ENCODE measurements at places on chromosomes 6 and 20.

DNA sequence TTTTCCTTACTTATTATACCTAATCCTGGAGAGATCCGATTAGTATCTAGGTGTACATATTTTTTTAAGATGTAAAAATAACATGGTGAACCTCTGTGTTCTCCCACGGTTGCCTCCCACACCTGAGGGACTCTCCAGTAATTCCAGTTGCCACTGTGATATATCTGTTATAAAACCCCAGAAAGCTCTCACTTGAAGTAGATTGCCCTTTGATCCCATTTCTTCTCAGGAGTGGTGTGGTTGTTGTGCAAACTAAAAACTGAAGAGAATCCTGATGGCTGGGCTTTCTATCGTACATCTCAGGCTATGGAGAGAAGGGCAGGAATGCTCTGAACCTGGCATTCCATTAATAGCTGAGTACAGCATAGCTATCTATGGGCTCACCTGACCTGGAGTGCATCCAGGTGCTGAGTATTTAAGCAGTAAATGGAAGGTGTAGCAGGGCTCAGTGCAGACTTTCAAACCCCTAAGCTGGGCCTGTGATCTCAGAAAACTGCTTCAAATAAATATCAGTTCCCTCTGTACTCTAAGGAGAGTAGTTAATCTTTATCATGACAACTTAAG lies 41.0 kb downstream of the VGLL2 start:
- no peak for DNase-seq

- no peak for DNase-seq
Measured at GRCh38 chr6:134844120-134844519, 105.8 kb downstream of the ALDH8A1 start.

DNA sequence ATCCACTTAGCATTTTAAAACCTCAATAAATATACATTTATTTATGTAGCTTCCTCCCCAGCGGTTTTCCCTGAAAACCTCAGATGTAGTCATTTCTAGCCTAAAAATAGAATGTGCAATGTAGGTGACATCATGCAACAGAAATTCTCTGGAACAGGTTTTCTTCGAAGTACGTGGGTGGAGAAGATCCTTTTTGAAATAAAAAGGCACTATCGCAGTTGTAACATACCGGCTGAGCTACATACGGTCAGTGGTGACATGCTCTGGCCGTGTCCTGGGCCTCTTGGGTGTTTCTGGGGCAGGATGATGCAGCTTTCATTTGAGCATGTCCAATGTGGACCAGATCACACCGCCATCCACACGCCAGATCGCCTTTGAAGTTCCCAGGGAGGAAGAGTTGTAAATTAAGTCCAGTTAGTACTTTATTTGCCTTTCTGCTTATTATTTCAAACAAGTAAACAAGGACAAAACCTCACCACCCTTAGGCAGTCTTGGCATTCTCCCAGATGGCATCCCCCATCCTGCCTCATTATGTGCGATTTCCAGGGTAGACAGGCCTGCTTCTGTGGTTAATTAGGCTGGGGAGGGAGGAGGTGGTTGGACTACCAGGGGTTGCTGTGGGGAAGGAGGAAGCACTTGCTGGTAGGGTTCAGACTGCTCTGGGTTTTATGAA lies 109.5 kb upstream of the CLDN20 start:
- DNase-seq, result peak; percentile 69

DNA sequence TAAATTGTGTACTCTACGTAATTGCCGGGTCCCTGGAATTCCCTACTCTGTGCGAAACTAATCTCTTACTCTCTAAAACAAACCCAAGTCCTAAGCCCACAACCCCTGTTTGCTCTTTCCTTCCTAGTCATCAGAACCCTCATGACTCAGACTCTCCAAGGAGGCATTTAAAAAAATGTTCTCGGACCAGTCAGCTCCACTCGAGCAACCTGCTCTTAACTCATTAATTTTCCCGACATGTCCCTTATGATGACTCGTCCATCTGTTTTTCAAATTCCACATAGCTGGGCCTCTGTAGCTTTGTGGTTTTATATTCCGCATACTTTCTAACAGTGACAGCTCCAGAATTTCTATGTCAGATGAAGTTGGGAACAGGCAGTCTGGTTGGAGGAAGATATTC lies 2.6 kb upstream of the MUC22 start:
- no peak for DNase-seq

GRCh38 chr6:4224067-4224978 lies 88.9 kb upstream of the ECI2 start:
- DNase-seq, result no peak

DNA sequence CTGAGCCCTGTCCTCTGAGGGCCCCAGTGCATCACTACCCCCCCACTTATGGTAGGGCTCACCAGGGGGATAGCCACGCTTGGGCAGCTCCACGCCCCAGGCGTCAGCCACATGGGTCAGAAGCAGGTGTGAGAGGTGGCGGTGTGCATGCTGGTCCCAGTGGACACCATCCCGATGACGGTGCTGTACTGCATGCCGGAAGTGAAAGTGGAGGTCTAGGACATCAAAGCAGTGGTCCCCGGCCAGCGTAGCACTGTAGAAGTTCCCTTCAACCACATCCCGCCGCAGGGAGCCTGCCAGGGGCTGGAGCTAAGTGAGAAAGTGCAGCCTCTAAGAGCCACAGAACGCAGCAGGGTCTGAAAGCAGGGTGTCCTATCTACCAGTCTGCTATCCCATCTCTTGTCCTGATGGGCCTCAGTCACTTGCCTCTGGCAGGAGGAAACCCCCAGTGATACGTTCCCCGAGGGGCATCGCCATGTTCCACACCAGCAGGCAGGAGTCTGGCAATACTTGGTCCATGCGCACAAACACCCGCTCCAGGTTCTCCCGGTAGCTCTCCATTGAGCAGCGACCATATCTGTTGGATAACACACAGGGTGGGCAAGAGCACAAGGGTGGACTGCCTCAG lies 2.2 kb downstream of the PCED1A start:
- no peak for DNase-seq

GRCh38 chr20:8244637-8245036 lies 112.6 kb downstream of the PLCB1 start:
- DNase-seq, result no peak

- DNase-seq, result no peak
Measured at GRCh38 chr6:141580988-141581552, 551.7 kb upstream of the GJE1 start.

DNA sequence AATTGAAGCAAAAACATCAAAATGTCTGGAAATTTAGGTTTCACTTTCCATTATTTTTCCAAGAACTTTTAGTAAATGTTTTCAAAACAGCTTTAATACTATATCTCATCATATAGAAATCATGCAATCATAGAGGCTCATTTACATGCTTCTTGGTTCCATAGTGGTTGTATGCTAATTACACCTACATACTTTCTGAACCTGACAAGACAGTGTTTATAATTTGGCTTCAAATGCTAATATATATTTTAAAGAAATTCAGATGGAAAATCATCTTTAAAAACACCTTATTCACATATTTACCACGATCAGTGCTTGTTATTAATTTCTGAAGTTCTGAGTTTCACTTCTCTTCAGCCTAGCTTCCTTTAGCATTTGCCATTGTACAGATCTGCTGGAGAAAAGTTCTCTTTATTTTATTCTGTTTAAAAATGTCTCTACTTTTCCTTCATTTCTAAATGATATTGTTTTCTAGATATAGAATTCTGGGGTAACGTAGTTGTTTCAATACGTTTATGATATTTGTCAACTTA lies 89.9 kb downstream of the PLCB1 start:
- no peak for DNase-seq

DNA sequence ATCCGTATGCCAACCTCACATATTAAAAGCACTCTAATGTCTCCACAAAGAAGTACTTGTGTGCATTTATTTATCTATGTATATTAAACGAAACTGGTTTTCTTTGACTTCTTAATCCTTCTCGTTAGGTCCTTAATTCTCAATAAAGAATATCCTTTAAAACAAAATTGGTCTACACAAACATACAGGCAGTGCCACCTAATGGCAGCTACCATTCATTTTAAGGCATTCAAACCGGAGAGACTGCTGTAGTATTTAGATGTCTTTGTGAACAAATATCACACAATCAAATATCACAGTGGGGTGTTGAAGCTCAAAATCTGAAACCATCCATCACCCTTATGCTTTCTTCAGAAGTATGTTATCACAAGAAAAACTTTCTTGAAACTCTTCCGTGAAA lies 96.6 kb upstream of the IRAK1BP1 start:
- DNase-seq, result no peak

DNA sequence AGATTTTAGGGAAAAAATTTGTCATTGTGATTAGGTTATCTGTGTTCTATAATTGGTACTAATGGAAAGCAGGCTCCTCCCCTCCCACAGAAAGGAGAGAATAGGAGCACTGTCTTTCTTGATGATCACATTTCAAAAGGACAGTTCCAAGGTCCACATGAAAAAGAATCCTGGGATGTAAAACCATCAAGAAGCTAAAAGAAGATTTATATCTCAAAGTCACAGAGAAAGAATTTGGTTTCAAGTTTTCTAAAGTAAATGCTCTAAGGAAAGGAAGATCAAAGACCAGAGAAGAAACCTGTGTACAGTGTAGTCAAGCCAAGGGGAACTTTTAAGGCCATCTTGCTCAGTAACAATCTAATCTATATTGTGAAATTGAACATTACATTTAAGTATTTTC lies 652.7 kb upstream of the HS3ST5 start:
- DNase-seq, result no peak

GRCh38 chr20:1085492-1086276 lies 32.7 kb upstream of the PSMF1 start:
- no peak for DNase-seq

- DNase-seq, result no peak
Measured at GRCh38 chr6:5416250-5416649, 154.9 kb downstream of the FARS2 start.

GRCh38 chr6:139243536-139243935 lies 48.3 kb downstream of the TXLNB start:
- no peak for DNase-seq

DNA sequence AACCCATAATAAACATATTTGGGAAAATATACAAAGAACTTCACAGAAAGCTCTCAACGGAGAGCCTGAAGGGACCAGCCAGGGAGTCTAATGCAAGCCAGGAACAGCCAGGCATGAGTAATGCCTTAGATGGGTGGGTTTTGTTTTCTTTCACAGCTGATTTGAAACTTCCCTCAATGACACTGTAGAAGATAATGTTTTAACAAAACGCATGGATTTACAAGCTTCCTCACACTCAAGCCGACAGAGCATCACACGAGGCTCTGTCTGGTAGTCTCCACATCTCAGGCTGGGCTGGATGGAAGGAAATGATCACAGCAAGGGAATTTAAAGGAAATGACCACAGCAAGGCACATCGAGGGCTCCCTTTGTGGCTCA lies 113.9 kb downstream of the GMPR start:
- no peak for DNase-seq

- no peak for DNase-seq
Measured at GRCh38 chr6:150176659-150177058, 33.8 kb downstream of the PPP1R14C start.

DNA sequence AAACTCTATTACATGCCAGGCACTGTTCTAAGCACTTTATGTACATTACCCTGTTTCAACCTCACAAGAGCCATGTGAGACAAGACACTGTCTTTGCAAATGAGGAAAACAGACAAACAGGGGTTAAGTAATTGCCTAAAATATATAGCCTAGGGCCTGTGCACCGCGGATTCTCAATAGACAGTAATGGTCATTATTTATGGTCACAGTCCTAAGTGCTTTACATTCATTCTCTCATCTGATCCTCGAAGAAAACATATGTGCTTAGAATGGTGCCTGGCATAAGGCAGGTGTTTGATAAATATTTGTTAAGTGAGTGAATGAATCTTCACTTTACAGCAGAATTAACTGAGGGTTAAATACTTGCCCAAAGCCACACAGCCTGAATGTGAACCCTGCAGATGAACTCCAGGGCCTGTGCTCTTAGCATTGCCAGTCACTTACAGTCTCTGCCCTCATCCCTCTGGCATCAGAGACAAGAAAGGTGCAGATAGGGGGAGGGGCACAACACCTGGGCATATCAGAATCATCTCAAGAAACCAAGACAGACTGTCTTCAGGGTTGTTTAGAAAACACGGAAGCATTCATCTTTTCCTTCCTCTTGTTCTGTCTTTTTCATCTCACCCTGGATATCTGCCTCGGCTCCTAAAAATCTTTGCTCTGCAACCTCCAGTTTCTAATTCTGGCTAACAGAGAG lies 92.8 kb upstream of the SASH1 start:
- DNase-seq, result no peak

DNA sequence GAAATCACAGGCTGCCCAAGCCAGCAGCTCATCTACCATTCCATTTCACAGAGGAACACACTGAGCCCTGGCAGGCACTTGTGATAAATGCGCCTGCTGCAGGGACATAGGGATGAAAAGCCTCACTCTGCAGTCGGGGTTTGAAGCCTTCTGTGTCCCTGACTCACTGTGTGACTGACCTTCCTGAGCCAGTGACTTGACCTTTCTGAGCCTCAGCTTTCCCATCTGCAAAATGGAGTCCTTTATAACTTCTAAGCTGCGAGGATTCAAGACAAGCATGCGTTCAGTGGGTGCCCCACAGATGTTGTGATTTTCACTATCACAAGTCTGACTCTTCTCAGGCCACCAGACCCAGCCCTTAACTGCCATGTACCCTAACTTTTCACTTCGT lies 5.5 kb downstream of the TGM2 start:
- no peak for DNase-seq

- peak; percentile 46 for DNase-seq
Measured at GRCh38 chr6:139027620-139028182, 844 bp upstream of the ABRACL start.

DNA sequence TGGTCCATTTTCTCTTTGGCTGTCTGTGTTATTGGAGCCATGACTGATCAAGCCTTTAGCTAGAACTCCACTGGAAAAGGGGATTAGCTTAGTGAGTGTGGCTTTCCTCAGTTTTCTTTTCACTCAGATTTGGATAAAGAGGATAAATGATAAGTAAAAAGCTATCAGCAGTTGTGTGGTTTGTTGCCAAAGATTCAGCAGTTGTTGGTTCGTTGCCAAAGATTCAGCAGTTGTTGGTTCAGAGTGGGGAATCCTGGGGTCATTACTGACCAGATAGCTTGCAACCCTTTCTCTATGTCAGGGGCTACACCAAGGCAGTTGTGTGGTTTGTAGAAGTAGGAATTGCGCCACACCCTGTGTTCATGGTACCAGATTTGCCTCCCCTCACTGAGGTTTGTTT lies 107.7 kb upstream of the SCP2D1 start:
- DNase-seq, result no peak

GRCh38 chr6:90604546-90604945 lies 17.7 kb upstream of the MAP3K7 start:
- no peak for DNase-seq

GRCh38 chr20:60242836-60243505 lies 284.7 kb downstream of the CDH26 start:
- DNase-seq, result no peak

- no peak for DNase-seq
Measured at GRCh38 chr6:13378669-13379590, 50.6 kb upstream of the TBC1D7 start.

GRCh38 chr6:33391922-33392594 lies 435 bp downstream of the KIFC1 start:
- DNase-seq, result peak; percentile 10

GRCh38 chr20:48146308-48146707 lies 361.0 kb upstream of the SULF2 start:
- DNase-seq, result no peak

GRCh38 chr20:60728705-60729104 lies 523.4 kb upstream of the CDH4 start:
- DNase-seq, result no peak

- DNase-seq, result no peak
Measured at GRCh38 chr6:39156801-39157200, 41.8 kb upstream of the SAYSD1 start.
